NCI-H1930 (cell line): ENCODE measurements at places on chromosomes 5 and 9.

DNA sequence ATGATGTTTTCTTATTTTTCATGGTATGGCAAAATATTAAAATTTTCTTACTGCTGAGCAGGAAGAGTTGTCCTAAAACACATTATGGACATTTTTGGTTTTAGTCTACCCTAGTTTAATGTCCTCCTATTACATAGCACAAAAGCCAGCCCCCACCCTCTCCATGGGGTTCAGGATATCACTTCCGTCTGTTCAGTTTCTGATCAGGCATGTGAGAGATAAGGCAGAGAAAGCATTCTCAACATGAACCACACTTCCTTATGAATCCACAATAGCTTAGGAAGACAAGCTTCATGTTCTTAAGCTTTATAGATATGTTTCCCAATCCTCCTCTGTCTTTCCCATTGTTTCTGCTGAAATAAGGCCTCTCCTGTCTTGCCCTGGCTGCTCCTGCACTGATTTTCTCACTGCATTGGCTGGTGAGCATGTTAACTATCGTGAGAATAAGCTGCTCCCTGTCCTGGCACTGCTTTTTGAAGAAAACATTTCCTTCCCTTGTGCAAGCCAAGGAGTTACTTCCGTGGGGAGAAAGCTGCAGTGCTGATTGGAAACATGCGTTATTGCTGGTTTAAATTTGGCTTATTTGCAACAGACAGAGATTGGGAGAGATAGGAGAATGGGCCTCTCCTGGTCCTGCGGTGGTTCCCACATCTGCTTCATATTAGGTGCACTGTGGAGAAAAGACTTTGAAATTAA, 260.3 kb upstream of the RPS23 start:
- no peak for DNase-seq

- no peak for DNase-seq
Observed at GRCh38 chr9:97474372-97474925, 27.0 kb upstream of the TMOD1 start.

- DNase-seq: no peak
Observed at GRCh38 chr9:108579757-108580439, 275.9 kb downstream of the ACTL7B start.

DNA sequence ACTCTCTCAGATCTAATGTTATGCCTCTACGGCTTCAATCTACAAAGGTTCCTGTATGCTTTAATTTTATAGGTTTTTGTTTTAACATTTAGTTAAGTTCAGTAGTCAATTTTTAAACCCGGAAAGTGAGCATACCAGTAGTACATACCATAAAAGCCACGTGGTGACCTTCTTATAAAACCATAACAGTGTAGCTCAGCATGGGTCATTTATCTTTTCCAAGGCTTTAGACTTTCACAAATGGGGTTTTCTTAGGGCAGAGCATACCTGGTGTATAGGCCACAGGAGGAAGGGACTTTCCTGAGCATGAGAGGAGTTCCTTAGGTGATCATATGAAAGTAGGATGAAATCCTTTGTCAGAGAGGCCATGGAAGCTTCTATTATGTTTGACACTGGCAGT, 23.2 kb downstream of the ECM2 start:
- DNase-seq: no peak

DNA sequence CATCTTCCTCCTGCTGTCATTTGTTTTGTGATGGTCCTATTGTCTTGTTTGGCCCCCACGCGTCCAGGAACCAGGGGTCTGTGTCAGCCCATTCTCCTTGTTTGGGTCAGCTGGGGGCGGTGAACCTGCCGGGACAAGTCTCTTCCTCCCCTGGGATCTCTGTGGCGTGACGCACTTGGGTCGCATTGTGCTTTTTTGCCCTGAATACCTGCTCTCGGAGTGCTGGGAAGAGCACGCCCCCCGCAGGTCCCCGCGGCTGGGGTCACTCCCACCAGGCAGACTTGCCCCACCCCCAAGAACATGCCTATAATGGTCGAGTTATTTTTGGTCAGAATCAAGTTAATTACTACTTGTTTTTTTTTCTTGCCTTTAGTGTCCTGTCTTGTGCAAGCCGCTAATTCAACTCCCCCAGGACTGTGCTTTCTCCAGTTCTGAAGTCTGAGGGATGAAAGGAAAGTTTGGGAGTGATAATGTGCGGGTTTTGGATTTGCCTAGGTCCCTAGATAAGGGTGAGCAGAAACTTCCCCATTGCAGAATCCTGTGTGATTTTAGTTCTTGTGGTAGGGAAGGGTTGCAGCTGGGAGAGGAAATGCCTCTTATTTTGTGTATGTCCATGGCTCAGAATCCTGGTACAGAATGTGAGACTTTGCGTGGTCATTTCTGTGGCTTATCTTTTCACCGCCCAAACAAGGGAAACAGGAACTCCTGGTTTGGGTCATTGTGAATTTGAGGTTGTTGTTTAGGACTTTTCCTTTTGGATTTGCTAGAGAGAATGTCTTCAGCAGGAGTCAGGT, 789 bp downstream of the ACER2 start:
- DNase-seq: peak; percentile 24

- no peak for DNase-seq
Observed at GRCh38 chr9:35906923-35907699, 1.1 kb downstream of the HRCT1 start.

- no peak for DNase-seq
Observed at GRCh38 chr5:171544913-171545765, 125.7 kb downstream of the FGF18 start.

DNA sequence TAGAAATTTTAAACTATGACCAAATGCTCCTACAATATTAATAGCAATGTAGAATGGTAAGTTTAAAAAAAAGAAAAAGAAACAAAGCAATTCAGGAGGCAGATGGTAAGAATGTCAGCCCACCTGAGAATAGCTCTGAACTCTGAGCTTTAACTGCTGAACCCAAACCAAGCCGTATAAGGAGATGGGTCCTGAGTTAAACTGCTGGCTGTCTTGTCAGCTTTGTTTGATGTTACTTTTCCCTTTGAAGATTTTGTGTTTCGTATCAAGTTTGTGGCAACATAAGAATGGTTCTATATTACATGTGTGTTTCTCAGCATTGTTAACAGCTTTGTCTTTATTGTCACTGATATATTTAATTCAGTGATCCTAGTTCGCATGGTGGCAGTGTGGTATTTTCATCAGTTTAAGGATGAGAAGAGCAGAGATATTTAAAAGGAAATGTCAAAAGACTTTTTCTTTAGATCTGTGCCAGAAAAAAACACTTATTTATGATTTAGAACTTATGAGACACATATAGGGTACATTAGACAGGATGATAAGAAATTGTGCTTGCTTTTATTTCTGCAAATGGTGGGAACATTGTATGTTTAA, 390.1 kb downstream of the CCDC171 start:
- DNase-seq: no peak

DNA sequence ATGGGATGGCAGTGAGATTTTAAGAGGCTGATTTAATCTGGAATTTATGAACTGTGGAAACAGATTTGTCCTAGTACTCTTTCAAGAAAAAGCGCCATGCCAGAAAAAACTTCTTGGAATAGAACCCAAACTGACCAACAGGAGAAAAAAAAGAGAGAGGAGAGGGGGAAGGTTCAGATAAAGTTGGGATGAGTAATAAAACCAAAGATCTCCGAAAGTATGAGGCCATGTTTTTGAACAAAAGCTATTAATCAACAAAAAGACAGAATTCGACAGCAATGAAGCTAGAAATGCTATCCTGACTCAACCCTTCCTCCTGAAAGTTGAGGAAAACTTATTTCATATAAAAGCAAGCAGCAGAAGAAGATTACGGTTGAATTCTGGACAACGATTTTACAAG, 135.5 kb downstream of the CEMIP2 start:
- no peak for DNase-seq

- no peak for DNase-seq
Observed at GRCh38 chr5:126947146-126948010, 83.0 kb downstream of the MARCHF3 start.

DNA sequence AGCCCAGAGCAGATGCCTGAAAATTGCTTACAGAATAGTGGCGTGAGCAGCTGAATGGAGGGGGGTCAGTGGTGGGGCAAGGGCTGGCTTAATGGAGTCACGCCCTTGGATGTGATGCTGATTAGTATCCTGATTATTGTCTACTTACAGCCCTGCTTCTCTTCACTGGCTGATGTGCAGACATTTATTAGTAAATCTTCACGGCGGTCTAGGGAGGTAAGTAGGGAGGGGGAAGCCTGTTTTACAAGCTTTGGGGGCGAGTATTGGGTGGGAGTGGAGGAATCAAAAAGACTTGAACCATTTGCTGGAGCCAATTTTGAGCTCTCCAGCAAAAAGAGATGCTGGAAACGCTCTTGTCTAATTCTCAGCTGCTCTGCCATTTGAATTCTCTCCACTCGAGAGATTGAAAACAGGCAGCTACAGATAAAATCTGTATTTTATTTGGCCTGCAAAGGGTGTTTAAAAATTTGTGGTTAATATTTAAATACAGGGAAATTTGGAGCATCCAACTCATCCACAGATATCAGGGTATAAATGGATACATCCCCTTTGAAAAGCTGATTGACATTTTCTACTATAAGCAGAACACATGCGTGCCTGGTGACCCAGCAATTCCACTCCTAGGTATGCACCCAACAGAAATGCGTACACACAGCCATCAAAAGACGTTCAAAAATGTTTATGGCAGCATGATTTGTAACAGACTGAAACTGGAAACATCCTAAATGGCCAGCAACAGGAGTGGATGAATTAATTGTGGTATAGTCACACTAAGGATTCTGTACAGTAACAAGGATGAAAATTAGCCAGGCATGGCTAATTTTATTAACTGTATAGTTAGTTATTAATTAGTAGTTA, 19.5 kb upstream of the ALDH1B1 start:
- DNase-seq: no peak

DNA sequence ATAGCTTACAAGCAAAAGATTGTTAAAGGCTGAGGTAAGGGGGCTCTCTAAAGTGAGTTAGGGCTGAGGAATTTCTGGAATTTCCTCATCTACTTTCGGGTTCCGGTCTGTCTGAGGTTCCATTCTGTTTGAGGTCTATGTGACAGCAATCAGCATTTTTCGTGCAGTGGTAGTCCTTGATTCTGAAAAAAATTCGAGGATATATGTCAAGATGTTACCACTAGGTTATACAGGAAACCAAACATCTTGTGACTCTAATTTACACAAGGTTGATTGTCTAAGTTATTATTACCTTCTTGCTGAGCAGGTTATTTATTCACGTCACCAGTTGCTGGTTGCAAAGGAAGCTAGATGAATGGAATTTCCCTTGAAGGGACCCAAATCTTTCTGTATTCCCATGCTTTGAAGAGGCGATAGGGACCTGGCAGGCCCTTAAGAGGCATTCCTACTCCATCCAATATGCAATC, 35.2 kb downstream of the RLN2 start:
- no peak for DNase-seq

DNA sequence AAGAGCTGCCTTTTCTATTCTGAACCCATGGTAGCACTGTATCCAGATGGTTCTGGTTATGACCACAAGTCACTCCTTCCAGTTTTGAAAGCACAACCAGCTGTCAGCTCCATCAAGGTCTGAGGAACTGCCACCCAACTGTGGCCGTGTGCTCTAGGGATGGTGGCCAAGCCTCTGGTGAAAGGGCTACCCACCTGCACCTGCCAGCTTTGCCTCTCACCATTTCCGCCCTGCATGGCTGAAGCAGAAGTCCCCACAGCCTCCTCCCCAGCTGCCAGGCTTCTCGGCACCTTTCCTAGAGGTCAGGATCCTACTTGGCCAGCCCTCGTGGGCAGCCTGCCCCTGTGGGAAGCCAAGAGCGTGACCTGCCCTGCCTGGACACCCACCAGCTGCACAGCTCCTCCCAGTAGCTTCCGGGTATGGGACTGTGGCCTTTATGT, 16.8 kb downstream of the SEMA5A start:
- no peak for DNase-seq

DNA sequence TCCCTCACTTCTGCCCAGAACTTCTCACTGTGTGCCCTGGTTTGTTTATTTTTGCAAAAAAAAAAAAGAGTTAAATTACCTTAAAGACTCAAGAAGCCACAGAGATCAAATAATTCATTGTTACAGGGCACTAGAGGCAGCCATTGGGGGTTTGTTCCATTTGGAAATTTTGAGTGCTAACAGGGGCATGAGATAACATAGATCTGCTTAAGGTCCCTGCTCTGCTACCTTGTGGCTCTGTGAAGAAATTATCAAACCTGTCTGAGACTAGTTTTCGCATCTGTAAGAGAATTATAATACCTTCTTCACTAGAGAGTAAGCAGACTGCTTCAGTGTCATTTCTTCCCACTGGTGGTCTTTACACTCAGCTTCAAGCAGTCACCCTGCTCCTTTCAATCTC, 394 bp downstream of the TLR4 start:
- DNase-seq: no peak

DNA sequence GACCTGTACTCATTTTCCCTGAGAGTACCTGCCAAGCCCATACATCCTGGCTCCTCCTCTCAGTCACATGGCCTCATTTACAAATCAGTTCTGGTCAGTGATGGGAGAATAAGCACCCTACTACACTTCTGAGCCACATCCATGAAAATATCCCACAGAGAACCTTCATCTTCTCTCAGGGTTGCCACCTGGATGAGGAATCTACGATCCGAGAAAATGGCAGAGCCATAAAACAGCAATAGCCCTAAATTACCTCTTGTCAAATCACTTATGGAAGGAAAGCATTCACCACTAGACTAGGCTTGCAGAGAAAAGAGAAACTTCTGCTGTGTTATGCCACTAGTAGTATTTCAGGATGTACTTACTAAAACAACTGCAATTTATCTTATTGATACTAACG, 324.8 kb downstream of the BNC2 start:
- DNase-seq: no peak

- DNase-seq: no peak
Observed at GRCh38 chr5:148141645-148142044, 26.7 kb upstream of the SPINK14 start.

DNA sequence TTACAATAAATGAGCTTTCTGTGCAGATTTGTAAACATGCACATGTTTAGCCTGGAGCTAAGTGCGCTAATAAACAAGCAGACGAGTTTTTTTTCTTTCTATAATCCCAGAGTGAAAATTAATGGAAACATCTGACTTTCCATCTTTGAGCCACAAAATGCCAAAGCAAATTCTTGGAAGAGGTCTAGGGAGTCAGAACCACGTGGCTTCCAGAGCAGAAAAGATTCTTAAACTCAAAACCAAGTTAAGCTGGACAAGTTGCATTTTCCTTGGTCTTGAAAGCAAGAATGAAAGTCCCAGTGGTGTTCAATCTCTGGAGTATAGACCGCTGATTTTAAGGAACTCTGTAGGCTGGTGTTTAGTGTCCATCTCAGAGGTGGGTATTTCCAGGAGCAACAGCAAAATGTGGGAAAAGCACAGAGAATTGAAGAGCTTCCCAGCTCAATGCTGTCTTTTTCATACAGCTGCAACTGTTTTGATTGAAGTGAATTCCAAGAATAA, 71.4 kb downstream of the MYO10 start:
- no peak for DNase-seq
